ENCODE measurements at places on chromosomes 1 and 21.
A peak's percentile ranks its signal among the peaks of the same experiment; 100 is the strongest.

DNA sequence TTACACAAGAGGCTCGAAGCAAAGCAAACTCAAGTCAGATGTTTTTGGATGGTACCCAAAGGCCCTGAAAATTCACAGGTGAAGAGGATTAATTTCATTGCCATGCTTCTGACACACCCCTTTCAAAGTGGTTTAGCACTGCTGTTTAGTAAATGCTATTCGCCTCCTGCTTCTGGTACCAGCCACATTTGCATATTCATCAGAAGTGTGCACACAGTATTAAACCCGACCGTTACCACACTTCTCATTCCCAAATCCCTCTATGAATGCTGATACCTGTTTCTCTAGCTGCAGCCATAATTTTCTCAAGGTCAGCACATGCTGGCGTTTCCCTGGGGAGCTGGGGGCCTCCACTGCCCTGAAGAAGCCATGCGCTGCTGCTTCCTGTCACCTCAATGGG lies 179.8 kb upstream of the DAB1 start:
- no peak for DNase-seq

DNA sequence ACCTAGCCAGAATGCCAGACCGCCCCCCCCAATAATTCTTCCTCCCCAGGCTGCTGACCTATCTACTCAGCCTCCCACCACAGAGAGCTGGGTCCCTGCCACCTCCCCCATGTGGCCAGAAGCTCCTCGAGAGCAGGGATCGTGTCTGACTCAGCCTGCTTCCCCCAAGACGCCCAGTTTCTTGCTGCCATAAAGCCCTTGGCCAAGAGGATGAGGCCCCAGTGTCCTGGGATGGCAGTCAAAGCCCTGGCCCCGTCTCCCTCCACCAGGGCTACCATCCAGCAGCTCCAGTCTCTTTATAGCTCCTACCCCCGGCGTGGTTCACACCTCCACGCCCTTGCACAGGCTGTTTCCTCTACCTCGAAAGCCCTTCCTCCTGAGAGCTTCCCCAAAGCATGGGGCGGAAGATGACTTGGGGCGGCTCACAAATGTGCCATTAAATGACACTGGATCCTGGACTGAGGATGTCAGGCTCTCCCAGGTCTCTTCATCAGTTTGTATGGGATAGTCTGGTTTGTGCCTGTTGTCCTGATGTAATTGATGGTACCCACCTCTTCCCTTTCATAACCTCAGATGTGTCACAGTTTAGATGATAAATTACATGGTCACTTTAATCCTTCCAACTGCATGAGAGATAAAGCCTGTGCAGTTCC lies 13.2 kb downstream of the ADGRB2 start:
- peak; percentile 74 for DNase-seq

DNA sequence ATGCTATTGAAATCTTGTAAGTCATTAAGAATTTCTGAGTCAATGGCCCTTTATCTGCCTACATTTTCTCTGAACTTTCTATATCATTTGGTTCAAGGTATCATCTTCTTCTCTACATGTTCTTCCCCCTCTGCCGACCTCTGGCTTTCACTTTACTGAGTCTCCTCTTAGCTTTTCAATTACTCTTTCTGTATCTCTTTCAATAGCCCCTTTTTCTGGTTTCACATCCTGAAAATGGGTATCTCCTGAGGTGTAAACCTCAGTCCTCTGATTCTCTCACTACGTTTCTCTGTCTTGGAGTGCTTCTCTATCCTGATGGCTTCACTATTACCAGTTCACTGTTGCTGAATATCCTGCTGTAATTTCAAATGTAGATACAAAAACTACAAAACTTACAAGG lies 98.9 kb downstream of the LYST start:
- DNase-seq = no peak

DNA sequence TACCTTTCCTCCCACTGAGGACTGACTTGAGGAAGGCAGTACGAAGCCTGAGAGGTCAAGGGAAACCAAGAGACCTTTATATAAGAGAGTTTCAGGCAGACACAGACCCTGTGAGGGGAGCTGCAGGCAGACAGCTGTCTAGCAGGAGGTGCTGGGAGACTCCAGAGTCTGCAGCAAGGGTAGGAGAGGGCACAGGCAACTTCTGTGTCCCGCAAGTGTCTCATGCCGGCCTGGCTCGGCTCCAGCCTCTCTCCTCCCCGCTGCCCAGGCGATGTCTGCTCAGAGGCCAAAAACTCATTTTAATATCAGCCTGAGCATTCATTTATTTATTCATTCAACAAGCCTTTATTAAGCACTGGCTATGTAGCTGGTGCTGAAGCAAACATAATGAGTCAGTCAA lies 83.0 kb downstream of the KIRREL1 start:
- DNase-seq = no peak

GRCh38 chr1:27807385-27807784 lies 23.2 kb upstream of the PPP1R8 start:
- no peak for DNase-seq

DNA sequence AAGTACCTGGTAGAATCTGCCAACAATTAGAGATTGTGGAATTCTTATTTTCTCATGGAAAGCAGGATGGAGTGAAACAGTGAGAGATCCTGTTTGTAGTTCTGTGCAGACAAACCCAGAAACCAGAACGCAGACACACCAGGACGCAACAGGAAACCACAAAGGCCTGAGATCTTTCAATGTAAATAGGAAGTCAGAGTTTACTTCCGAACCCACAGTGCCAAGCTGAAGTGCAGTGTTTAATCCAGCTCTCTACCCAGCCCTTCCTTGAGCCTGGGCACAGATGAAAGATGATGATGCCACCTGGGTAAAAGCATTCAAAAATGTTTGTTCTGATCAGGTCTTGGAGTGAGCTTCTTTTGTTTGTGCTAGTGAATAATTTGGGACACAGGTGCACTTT lies 244.2 kb upstream of the HOOK1 start:
- DNase-seq = no peak

GRCh38 chr1:18533259-18533658 lies 52.5 kb downstream of the KLHDC7A start:
- no peak for DNase-seq

GRCh38 chr1:8970870-8971337 lies 25.2 kb downstream of the CA6 start:
- no peak for DNase-seq

- DNase-seq = no peak
Observed at GRCh38 chr1:114660238-114660637, 9.6 kb downstream of the DENND2C start.

GRCh38 chr1:182139496-182139895 lies 78.0 kb upstream of the ZNF648 start:
- DNase-seq = no peak

DNA sequence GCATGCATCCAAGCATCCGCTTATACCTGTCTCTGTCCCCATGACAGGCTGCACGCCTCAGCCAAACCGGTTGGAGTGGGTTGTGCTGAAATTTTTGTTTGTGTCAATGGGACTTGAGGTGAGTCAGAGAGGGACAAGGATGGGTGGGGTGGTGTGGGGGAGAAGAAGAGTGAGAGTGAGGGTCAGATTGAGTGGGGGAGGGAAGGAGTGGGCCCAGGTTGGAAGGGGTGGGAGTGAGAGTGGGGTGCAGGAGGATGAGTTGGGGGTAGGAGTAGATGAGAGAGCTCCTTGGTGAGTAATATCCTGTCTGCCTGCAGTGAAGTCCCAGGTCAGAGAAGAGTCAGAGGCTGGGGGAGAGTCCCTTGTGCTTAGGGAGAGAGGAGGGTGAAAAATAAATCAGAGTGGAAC lies 3.3 kb upstream of the NECTIN4 start:
- peak; percentile 59 for DNase-seq

DNA sequence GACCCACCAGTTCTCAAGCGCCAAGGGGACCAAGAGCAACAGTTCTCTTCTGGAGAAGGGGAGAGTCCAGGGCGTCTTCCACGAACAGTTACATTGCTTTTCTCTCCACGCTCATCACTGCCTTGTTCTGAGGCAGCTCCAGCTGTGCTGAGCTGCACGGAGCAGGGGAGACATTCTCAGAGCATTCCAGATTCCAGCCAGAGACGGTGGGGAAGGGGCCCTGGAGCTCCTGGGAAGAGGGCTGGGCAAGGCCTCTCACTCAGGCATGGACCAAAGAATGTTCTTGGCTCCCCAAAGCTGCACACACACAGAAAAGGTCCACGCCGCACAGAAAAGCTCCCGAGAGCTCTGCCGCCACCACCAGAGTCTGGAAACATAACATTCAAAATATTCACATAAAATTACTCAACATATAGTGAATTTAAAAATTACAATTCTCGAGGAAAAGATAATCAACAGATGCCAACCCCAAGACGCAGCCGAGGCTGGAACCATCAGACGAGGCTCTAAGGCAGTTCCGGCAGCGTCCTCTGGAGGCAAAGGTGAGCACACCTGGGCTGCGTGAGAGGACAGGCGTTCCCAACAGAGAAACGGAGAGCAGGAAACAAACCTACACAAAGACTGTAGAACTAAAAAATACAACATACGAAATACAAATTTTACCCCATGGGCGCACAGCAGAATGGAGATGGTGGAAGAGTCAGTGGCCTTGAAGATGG lies 40.5 kb downstream of the UBE2G2 start:
- DNase-seq = no peak

DNA sequence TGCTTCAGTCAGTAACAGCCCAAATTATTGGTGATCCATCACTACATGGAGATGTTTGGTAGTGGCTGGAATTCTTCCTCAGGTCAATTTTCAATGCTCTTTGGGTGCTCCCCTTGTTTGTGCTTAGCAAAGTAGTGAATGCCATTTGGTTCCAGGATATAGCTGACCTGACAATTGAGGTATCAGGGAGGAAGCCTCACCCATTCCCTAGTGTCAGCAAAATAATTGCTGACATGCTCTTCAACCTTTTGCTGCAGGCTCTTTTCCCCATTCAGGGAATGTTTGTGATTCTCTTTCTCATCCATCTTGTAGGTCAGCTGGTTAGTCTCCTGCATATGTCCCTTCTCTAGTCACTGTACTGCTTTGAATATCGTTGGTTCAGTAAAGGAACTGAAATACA lies 7.1 kb upstream of the OR10K1 start:
- no peak for DNase-seq

- DNase-seq = peak; percentile 94
Observed at GRCh38 chr1:197799271-197799670, 24.0 kb upstream of the DENND1B start.

GRCh38 chr1:183590244-183591191 lies at the start of gene NCF2:
Gene NCF2, minus strand, starts transcription at chr1:183590459. Its CDS starts 130 bp downstream, at chr1:183590329.
- no peak for DNase-seq

DNA sequence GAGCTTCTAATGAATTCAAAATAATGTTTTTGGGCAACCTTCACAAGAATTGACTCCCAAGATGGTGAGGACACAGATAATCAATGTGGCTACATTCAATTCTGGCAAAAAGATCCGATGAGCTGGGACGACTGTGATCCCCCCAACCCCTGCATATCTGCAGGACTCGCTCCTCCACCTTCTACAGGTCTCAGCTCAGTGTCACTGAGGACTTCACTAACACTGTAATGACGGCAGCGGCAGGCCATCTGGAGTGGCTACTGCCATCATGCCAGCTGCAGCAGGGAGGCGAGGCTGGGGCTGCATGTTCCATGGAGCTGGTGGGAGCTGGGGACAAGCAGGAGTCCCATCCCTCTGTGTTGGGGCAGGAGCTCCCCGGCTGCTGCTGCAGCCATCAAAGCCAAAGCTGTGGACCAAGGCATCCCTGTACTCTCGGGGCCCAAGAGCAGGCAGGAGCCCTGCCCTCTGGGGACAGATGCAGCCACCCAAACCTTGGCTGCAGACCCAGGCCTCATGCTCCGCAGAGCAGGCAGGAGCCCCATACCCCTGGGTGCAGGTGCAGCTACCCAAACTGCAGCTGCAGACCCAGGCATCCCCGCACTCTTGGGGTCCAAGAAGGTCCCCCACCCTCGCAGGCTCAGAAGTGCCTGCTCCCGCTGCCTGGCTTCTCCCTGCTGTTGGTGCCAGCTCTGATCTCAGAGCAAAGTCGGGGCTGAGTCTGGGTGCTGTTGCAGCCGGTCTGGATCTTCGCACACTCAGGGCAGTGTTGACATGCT lies 12.2 kb upstream of the DHRS3 start:
- DNase-seq = no peak

DNA sequence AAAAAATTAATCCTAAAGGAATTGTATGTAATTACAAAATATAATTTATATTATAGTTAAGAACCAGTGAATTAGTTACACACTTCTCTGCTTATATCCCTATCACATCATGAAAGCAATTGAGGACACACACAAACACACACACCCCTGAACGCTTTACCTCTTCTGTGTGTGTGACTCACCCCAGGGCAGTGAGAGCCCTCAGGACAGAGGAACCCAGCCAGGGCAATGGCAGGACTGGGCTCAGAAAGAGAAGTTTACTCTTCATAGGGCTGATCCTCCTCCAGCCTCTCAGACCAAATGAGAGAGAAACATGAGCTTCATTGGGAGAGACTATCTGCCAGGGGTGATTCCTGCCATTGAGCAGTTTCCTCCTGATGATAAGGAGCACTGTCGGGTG lies 38.1 kb downstream of the SLC44A3 start:
- no peak for DNase-seq

GRCh38 chr1:2173546-2174347 lies 20.8 kb downstream of the FAAP20 start:
- DNase-seq = no peak

- no peak for DNase-seq
Observed at GRCh38 chr21:39155578-39155977, 27.7 kb downstream of the PSMG1 start.

DNA sequence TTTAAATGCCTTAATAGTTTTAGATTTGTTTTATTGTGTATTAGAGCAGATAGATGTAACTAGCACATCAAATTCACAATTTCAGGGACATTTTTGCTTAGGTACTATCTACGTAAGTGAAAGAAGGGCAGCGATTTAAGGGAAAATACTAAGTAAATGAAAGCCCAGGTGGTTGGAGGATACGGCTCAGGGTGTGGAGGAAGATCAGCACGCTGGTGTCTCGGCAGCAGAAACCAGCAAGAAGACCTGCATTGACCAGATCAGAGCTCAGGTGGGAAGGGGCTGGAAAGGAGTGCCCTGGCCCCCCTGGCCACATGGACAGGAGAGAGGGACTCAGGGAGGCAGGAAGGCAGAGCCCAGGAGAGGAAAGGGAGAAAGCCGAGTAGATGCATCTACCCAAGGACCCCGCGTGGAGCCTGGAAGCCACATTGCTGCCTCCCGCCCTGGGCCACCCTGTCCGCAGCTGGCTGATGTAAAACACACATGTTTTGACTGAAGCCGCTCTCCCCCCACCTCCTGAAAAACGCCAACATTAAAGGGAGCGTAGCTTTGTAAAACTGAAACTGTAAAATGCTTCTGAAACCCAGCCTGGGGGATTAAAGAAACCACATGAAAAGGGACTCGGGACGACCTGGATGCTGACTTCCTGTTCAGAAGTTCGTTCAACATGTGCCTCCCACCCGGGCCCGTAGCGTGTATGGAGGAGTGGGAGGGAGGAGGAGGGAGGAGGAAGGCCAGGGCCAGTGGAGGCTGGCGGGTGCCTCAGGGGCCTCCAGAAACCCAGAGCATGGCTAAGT lies 72.6 kb upstream of the TARDBP start:
- peak; percentile 25 for DNase-seq

- peak; percentile 44 for DNase-seq
Observed at GRCh38 chr21:21003701-21004100, 5.5 kb downstream of the NCAM2 start.

DNA sequence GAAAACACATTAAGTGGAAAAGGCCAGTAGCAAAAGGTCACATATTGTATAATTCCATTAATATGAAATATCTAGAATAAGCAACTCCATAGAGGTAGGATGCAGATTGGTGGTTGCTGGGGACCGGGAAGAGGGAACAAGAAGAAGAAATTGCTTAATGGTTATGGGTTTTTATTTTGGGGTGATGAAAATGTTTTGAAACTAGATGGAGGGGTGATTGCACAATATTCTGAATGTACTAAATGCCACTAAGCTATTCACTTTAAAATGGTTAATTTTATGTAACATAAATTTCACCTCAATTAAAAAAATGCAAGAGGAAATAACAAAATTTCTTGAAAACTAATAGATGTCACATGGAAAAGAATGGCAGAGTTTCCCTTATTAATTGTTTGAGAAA lies 6.7 kb downstream of the KIAA0040 start:
- no peak for DNase-seq
